ENCODE measurements at places on chromosomes 7 and 10.

GRCh38 chr7:22718200-22718711, 8.7 kb upstream of the IL6 start:
- no peak for DNase-seq

- no peak for DNase-seq
Observed at GRCh38 chr10:14736600-14737081, 38.1 kb downstream of the FAM107B start.

GRCh38 chr10:119595134-119595675, 1.6 kb downstream of the TIAL1 start:
- DNase-seq: no peak

DNA sequence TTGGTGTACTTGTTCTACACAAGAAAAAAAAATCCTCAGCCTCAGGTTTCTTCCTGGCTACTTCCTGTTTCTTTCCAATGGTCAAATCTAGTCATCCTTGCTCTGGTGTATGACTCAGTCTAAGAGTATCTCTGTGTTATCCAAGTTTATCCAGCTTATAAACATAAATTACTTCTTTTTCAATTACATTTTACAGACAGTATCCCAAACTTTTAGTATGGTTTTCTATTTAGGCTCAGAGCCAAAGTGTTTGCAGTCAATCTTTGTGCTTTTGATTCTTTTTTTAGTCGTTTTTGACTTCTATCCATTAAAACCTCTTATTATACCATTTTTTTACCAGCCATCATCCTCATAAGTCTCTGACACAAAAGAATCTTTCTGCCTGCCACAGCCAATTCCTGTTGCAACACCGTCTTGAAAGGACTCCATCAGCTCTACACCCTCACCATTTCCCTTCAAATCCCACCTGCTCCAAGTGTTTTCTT, 294.6 kb downstream of the PTEN start:
- no peak for DNase-seq

GRCh38 chr7:129824291-129825208, 128.2 kb downstream of the UBE2H start:
- no peak for DNase-seq

- no peak for DNase-seq
Observed at GRCh38 chr7:191105-191980, 1.0 kb upstream of the FAM20C start.

- DNase-seq: no peak
Observed at GRCh38 chr7:127927348-127927696, 103.9 kb downstream of the LRRC4 start.

DNA sequence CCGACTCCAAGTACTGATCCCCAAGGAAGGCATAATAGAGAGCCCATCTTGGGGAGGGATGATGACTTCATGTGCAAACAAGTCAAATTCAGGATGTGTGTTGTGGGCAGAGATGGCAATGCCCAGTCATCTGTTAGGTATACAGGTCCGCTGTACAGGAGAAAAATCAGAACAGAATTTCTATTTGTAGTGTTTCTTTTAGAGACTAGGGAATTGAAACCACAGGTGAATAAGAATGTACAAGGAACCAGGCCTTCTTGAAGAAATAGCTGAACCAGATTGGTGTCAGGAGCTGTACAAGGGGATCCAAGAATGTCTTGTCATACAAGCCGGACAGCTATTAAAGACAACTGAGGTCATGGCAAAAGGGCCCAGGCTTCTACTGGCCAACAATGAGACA, 147.9 kb downstream of the PFKFB3 start:
- no peak for DNase-seq

DNA sequence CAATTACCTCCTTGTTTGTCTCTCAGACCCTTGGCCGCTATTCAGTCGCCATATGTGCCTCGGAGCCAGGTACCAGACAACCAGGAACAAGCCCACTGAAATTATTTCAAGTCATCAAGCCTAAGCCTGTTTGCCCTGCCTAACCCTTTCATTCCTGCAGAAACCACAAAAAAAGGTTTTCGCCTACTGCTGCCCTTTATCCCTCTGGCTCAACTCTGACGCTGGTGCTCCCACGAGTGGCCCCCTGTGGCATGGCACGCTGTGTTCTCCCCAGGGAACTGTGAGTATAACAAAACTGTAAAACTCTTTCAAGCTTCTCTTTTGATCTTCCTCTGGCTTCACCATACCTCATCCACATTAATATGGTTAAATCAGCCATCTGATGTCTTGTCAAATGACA, 215.7 kb upstream of the CDC14C start:
- no peak for DNase-seq

GRCh38 chr7:30559611-30560010, 35.1 kb upstream of the GARS1 start:
- DNase-seq: no peak

- DNase-seq: no peak
Observed at GRCh38 chr10:109959259-109960145, 36.2 kb upstream of the XPNPEP1 start.

- no peak for DNase-seq
Observed at GRCh38 chr7:133535308-133535707, 282.4 kb downstream of the EXOC4 start.

- no peak for DNase-seq
Observed at GRCh38 chr10:59214160-59214559, 37.7 kb downstream of the PHYHIPL start.
